Glomerular endothelial cell (primary cell): ENCODE measurements at places on chromosomes 7 and 10. TPM values are rescaled to one million over a fixed set of nuclear protein-coding genes. Genes with fewer than 3 reads are reported as not detected.

GRM8 gene
- total RNA-seq = 0.19 TPM in 1 of 2 replicates, not detected in the other

OPN1SW gene
- total RNA-seq = not detected in 2 replicates

RSPH10B2 gene
- total RNA-seq = 1.2 TPM in 1 of 2 replicates, not detected in the other

VWC2 gene
- total RNA-seq = not detected in 2 replicates

PIK3CG gene
- 8.8 and 14.8 TPM in 2 replicates for total RNA-seq

ANKRD30A gene
- not detected in 2 replicates for total RNA-seq

CABCOCO1 gene
- total RNA-seq = 0.29 and 0.41 TPM in 2 replicates
